HL-60 (cell line): ENCODE measurements at places on chromosomes 16 and 17.

- no peak for DNase-seq
These were observed 478.2 kb downstream of the WWOX start for GRCh38 chr16:78577630-78578029.

DNA sequence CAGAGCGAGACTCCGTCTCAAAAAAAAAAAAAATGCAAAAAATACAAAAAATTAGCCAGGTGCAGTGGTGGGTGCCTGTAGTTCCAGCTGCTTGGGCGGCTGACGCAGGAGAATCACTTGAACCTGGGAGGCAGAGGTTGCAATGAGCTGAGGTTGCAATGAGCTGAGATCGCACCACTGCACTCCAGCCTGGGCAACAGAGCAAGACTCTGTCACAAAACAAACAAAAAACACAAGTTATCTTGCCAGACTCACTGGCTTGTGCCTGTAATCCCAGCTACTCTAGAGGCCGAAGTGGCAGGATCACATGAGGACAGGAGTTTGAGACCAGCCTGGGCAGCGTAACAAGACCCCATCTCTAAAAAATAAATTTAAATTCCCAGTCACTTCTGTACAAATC, 3.4 kb upstream of the ST3GAL2 start:
- DNase-seq: no peak

- no peak for DNase-seq
These were observed 4.9 kb downstream of the NQO1 start for GRCh38 chr16:69721441-69721957.

DNA sequence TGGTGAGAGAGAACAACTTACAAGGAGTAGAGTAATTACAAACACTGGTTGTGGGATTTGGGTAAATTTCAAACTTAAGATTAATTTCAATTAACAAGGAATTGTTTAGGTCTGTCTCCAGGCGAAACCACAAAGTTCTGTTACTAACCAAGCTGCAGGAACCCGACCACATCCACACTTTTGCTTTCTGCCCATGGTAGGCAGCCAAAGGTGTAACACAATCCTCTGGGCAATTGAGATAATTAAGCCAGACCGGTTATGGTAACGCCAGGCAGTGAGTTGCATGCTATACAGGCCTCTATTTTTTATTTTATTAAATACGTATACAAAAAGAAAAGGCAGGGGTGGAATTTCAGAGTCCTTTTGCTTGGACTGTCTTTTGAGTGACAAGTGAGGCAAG, 12.0 kb downstream of the KCNJ2 start:
- DNase-seq: no peak
